AG08395 (cell line): ENCODE measurements at places on chromosomes 12 and 14.

DNA sequence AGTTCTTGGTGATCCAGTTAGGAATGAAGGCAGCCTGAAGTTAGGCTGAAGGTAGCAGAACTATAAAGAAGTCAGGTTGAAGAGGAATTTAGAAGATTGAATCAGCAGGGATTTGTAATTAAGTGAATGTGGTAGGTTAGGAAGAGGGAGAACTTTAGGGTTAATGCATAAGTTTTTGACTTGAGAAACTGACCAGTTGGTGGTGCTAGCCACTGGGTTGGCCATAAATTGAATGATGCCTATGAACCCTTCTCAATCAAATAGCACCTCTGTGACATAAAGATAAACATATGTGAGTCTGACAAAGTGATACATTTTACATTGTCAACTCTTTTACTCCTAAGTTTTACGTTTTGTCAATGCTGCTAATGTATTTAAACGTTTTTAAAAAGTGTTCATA lies 290.6 kb upstream of the NAV3 start:
- DNase-seq, result no peak

DNA sequence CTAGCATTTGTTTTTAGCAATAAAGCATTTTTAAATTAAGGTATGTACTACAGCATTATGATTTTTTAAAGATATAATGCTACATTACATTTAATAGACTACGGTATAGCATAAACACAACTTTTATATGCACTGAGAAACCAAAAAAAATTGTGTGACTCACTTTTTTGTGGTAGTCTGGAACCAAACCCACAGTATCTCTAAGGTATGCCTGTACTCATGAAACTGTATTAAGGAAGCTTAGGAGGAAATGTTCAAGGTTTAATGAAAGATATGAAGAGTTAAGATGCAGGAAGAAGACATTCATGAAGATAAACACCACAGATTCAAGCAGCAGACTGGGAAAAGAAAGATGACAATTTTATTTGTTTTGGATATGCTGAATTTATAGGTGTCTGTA lies 51.7 kb downstream of the PPP1R12A start:
- DNase-seq, result no peak

DNA sequence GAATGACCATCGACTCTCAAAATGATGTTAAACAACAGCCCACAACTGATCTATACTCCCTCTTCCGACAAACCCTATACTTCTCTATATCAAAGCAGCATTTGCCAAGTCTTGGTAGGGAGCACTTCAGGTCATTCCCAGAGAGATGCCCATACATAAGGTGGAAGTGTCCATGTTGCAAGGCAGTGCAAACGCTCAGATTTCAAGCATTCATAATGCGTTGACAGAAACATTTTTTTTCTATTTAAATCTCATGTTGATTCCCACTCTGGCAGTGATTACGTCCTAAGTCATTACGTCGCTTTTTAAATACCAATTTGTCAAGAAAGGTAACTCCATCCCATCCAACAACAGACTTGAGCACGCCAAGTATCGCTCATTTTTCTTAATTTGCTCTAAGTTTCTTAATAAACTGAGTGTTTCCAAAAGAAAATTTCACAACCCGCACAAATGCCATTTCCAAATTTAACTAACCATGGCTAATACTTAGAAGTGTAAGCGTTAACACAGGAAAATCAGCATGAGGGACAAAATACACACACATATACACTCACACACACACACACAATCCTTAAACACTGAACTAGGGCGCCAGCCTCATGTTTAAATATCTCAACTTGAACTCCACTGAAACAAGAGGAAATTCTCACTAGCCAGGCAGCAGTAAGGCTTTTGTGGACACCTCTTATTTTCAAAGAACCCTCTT lies 1.1 kb downstream of the GXYLT1 start:
- no peak for DNase-seq

DNA sequence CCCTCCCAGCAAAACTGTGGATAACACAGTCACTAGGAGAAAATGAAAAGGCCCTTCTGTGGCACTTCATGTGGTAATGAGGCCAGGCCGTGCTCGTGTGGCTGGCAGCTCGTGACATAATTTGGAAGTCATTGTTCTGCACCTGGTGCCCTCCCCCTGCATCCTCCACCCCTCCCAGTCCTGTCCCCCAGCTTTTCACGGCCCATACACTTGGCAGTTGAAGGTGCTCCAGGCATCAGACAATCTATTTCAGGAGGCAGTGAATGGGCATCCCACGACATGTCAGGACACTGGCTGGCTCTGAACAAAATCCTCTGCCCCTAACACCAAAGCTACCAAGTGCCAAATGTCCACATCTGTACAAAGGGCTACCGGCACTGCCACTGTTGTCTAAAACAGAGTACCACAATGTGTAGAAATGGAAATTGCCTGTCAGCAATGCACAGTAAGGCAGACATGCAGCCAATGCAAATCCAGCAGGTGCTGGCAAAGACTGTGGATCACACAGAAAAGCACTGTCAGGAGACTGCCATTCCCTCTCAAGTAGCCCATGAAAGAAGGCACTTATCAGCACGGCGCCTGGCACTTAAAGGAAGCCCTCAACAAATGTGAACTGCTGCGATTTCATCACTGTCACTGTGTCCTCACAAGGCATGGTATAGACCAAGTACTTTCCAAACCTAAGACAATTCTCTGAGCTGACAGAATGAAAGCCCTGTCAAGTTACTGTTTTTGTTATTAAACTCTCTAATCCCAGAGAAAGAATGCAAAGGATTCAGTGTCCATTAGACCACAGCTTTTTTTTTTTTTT lies 39.1 kb downstream of the CORO1C start:
- no peak for DNase-seq

DNA sequence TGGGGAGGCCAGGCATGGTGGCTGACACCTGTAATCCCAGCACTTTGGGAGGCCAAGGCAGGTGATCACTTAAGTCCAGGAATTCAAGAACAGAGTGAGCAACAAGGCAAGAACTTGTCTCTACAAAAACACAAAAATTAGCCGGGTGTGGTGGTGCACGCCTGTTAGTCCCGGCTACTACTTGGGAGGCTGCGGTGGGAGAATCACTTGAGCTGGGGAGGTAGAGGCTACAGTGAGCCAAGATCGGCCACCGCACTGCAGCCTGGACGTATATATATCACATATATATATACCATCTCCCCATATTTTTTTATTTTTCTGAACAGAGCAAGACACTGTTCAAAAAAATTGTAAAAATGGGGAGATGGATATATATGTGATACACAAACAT lies 19.5 kb downstream of the CKAP4 start:
- no peak for DNase-seq

- no peak for DNase-seq
Observed at GRCh38 chr12:103656291-103656690, 69.2 kb downstream of the STAB2 start.

DNA sequence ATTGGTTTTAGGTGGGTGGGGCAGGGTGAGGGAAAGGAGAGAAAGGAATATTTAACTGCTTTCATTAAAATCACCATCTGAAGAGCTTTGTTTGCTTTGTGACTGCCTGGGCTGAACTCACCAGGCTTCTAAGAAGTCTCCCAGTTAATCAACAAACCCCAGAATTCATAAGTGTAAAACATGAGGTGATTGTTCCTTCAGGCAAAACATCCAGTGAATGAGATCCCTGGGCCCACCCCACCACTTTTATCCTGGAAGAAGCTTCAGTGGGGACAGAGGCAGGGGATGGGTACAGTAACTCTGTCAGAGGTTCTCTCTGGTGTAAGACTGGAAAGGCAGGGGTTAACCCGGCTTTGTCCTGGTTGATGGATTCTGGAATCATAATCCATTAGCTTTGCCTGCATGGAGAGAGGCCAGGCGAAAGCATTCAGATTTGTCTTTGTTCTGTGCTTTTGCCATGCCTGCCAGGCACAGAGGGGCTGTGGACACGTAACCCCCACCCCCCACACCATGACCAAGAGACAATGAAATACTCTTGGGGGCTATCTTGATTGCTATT lies 16.7 kb downstream of the PDE1B start:
- no peak for DNase-seq

- no peak for DNase-seq
Observed at GRCh38 chr12:107090711-107091110, 2.6 kb downstream of the CRY1 start.

DNA sequence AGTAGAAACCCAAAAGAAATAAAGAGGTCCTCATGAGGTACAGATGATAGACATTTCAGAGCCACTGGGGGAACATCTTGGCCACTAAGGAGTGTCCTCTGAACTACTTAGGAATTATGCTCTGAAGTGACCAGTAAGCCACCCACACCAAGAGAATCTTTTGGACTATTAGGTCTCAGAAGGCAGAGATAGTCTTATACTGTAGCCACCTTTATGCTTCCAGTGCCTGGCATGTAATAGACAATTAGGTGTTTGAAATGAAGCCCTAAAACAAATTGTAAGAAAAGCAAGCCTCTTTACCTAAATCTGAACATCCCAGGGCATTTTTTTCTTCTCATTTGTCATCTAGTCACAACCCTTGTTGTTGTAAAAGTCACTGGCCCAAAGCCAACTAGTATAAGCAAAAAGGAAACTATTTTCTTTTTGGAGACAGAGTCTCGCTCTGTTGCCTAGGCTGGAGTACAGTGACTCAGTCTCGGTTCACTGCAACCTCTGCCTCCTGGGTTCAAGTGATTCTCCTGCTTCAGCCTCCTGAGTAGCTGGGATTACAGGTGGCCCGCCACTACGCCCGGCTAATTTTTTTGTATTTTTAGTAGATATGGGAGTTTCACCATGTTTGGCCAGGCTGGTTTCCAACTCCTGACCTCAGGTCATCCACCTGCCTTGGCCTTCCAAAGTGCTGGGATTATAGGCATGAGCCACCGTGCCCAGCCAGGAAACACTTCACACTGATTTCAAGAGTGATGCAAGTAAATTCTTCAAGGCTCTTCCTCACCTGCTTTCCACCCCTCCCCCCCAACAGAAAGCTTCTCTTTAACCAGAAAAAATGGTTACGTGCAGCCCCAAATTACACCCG lies 11.1 kb downstream of the PLEKHA5 start:
- DNase-seq, result no peak

DNA sequence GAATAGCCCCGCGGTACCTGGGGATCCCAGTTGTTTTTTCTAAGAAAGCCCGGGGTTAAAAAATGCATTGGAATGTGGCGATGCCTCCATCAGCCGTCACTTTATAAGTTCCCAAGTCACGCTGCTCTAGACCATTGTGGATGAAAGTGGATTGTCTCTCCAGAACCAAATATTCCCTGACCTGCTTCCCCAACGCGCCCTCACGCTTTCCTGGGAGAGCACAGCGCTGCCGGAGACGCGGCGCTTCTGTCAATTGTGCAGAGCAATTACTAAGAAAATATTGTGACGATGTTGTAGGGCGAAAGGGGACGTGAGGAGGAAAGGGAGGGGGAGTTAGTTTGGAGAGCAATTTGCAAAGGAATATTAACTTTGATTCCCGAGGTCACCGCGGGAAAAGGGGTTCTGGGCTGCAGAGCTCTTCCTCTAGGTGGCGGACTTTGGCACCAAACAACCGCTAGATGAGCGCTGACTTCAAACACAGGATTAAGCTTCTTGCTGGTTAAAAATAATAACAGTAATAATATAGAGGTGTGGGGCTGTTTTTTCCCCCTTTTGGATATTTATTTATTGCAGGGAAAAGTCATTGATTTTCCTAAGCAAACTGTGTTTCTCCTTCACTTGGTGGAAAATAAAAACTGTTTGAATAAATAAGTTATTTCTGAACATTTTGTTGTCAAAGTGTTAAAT lies 9.6 kb upstream of the FOXG1 start:
- peak; percentile 49 for DNase-seq

DNA sequence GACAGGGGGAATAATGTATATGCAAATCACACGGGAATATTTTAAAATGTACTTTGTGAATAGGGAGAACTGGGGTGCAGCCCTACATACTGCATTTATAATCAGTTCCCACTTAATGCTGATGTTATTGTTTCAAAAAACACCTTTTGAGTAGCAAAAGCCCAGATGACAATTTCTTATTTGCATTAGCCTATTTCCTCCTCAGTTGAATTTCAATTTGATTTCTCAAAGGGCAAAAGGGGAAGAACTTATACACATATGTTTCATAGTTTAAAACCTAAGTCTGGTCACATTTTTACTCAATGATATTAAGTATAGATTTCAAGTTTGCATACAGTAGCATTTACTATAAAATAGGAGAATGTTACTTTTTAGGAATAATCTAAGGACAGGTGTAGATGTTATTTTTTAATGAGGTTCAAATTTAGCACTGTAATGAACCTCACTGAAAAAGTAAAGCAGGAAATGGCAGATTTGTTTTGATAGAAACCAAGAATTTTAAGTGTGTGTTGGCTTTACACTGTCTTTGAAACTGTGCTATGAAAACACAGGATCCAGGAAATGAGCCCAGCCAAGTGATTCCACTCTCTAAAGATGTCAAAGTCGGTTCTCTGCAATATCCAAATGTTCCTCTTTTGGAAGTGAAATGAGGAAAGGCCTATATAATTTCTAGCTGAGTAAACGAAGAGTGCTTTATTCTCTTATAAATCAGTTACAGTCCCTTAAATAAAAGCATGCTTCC lies 367.4 kb downstream of the BTG1 start:
- DNase-seq, result no peak

DNA sequence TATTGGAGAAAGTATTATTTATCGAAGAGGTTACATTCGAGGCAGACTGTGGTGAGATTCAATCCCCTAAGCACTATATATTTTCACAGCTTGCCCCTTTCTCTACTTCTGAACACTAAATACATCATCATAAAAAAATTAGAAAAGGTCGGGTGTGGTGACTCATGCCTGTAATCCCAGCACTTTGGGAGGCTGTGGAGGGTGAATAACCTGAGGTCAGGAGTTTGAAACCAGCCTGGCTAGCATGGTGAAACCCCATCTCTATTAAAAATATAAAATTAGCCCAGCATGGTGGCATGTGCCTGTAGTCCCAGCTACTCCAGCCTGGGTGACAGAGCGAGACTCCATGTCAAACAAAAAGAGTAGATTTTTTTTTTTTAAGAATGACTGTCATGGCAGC lies 70.6 kb upstream of the MYF6 start:
- DNase-seq, result no peak

DNA sequence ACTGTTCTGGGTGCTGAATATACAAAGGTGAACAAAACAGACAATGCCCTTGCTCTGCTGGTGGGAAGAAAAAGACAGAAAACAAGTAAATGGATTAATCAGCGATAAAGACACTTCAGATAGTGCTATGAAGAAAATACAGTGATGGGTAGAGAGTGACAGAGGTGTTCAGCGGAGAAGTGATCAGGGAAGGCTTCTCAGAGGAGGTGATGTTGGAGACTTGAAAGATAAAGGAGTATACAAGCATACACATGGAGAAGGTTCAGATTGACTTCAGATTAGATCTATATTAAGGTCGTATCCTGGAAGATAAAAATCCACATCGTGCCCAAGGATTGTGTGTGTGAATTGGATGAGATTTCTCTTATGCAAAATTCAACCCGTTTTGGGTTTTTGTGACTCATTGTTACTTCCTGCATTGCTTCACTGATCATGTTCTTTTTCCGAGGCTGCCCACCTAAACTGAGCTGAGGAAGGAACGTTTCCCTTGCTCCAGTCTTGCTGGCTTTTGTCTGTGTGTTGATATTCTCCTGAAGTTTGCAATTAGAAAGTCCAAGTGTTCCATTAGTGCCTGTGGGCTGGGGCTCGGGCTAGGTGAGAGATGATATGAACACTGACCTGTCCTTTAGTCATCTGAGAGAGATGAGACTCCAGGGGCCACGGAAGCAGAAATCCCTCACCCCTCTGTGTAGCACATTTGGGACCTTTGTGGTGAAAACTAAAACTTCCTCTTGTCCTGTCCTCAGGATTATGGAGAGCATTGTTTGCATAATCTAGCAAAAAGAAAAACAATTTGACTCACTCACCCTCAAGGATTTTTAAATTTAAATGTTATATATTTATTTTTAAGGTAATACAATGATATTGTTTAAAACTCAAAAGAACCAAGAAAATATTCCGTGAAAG lies 27.6 kb downstream of the PLXNC1 start:
- DNase-seq, result no peak
